ENCODE measurements at places on chromosomes 5 and 9. TPM values are rescaled to one million over a fixed set of nuclear protein-coding genes. Genes with fewer than 3 reads are reported as not detected.

- DNase-seq, result peak; percentile 90
Observed at GRCh38 chr5:58188262-58188651, 271.6 kb downstream of the PLK2 start.

- DNase-seq, result peak; percentile 59
Observed at GRCh38 chr9:129338724-129339430, 160.8 kb upstream of the IER5L start.

GRCh38 chr9:130104491-130105193 is 50.9 kb downstream of the GPR107 start:
- no peak for DNase-seq

GRCh38 chr5:160369990-160370712 is at the start of gene C1QTNF2:
Gene C1QTNF2 (minus strand): TSS chr5:160370626. CDS start chr5:160355011, 15,615 bp downstream.
- DNase-seq, result peak; percentile 63

- no peak for DNase-seq
Observed at GRCh38 chr5:75660678-75661465, 49.6 kb downstream of the ANKDD1B start.

DNA sequence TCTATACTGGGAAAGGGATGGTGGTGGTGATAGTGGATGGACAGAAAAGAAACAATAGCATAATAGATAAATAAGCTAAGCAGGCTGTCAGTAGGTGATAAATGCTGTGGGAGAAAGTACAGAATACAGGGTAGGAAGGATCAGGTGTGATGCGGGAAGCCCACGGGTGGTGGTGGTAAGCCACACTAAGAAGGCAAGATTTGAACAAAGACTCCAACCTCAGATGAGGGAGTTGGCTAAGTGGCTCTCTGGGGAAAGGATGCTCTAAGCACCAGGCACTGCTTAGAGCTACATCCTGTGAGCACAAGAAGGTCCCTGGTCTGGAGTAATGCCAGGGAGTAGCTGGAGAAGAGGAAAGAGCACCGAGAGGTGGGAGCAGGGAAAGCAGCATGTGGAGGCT is 151.6 kb upstream of the KLF9 start:
- DNase-seq, result no peak

The CCL21 gene
- total RNA-seq, result not detected

The NOXA1 gene
- total RNA-seq, result 0.77 TPM

The NSD1 gene
- 52.8 TPM for total RNA-seq

The PTGES gene
- 16.7 TPM for total RNA-seq

The WWC1 gene
- 4.9 TPM for total RNA-seq

DNA sequence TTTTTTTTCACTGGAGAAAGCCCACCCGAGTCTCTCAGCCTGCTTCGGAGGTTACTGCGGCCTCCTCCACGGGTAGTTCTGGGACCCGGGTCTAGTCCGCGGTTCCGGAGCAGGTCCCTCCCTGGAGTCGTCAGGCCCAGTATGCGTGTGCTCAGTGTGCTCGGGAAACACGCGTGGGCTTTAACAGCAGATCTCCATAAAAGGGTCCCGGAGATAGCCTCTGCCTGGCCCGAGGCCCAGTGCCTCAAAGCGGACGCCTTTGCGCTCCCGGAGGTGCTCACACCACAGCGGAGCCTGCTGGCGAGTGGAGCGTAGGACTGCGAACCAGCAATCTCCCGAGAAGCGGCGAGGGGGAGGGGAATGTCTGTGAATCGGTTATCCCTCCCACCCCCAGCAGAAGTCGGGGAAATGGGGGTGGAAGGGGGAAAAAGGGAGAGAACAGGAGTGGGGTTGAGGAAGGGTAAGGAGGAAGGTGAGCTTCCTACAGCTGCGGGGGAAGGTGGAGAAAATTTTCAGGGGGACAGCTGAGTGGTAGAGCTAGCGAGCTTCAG is 28.7 kb downstream of the CDKN2A start:
- DNase-seq, result peak; percentile 67

DNA sequence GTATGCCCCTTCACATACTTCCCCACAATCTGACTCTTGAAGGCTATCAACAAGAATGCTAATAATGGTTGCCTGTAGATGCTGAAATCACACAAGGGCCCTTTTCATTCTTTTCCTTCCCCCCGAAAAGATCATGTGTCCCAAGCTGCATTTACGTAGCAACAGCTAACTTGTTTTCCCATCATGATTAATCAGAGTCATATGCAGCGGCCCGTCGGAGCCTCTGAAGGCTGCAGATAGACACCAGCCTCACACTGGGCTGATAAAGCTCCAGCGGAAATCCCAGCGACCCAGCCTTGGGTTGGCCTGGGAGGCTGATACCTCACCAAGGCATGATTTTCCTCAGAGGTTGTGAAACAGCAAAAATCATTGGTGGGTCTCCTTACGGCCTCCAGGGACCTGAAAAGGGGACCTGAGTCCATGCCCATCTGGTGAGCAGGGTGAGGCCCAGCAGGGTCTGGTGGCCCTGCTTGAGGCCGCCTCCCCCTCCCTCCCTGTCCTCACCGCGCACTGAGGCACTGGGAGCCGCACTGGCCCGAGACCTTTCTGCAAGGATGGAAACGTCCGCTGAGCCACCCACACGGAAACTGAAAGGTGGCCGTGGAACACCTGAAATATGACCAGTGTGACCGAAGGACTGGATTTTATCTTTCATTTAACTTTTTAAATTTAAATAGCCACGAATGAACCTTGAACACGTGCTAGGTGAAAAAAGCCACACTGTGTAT is 114.2 kb upstream of the PHYKPL start:
- no peak for DNase-seq

- no peak for DNase-seq
Observed at GRCh38 chr5:153888781-153889180, 149.9 kb downstream of the FAM114A2 start.

Data from fibroblast of lung (primary cell).